Left lung (tissue), 14 donors: ENCODE measurements at places on chromosomes 1 and 21. TPM values are rescaled to one million over a fixed set of nuclear protein-coding genes. Genes with fewer than 3 reads are reported as not detected.

Gene OR6K3
- total RNA-seq = not detected

Gene SELENBP1
- total RNA-seq = 131 TPM

Gene SPRR3
- total RNA-seq = not detected

Gene CRYAA
- not detected for total RNA-seq

Gene TNFAIP8L2
- 7.1 TPM for total RNA-seq

Gene OR2T33
- total RNA-seq = not detected

- no peaks in the 10 kb centered on the region for H3K27me3 ChIP-seq
- no peak for DNase-seq
These were observed 37.6 kb upstream of the SAMSN1 start for GRCh38 chr21:14583629-14584255.

DNA sequence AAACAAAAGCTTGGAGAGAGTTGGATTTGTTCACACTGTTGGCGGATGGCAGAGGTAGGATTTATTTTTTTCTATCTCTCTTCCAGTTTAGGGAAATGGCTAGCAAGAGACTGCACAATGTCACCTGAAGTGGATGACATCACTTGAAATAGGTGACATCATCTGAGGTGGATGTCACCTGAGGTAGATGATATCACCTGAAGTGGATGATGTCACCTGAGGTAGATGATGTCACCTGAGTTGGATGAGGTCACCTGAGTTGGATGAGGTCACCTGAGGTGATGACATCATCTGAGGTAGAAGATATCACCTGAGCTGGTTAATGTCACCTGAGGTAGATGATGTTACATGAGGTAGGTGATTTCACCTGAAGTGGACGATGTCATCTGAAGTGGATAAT lies 413.4 kb downstream of the DSCAM start:
- H3K36me3 ChIP-seq = no peaks in the 10 kb centered on the region
- no peaks in the 10 kb centered on the region for H3K27me3 ChIP-seq

DNA sequence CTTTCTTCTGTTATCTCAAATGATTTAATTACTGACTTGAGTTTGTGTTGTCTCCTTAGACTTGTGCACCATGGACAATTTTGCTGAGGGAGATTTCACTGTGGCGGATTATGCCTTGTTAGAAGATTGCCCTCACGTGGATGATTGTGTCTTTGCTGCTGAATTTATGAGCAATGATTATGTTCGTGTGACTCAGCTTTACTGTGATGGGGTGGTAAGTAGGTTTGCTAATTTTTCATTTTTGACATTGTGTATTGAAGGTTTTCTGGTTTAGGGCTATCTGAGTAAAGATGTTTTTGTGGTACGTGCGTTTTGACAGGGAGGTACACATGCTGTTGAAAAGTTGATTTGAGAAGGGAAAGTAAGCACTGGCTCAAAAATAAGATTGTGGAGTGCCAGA lies 14.1 kb downstream of the TTC3 start:
- H3K36me3 ChIP-seq = no peaks in the 10 kb centered on the region
- H3K4me1 ChIP-seq = peaks cover 7% of the 10 kb centered on the region
- H3K4me3 ChIP-seq = no peak overlapping the region
- no peak for DNase-seq
- H3K27ac ChIP-seq = no peak overlapping the region

DNA sequence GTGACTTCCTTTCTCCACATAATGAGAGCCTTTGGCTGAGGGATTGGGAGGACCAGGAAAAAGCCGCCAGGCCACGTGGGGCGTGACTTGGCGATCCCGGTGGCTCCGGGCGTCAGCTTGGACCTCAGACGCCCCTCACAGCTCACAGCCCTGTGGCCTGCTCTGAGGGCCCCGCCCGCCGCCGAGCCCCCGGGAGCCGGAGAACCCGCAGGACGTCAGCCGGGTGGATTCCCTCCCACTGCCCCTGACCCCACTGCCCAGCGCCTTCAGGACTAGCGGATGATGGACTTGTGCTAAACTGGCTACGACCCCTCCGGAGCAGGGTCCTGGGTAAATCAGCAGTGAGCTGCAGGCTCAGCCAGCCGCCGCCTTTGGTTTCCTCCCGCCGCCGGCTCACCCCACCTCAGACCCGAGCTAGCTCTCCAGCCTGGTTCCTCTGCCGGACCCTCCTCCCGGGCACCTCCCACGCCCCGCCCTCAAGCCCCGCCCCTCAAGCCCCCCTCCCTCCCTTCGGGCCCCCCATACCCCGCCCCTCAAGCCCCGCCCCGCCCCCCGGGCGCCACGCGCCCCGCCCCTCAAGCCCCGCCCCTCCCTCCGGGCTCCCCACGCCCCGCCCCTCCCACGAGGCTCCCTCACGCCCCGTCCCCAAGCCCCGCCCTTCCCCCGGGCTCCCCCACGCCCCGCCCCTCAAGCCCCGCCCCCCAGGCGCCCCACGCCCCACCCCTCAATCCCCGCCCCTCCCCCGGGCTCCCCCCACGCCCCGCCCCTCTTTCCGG lies 10.0 kb upstream of the FAAP20 start:
- peak; percentile 93 for DNase-seq
- peak overlapping the region; percentile 55 for H3K4me3 ChIP-seq
- H3K36me3 ChIP-seq = no peaks in the 10 kb centered on the region
- H3K4me1 ChIP-seq = peaks cover 24% of the 10 kb centered on the region
- H3K27me3 ChIP-seq = no peaks in the 10 kb centered on the region
- peak overlapping the region; percentile 78 for H3K27ac ChIP-seq

DNA sequence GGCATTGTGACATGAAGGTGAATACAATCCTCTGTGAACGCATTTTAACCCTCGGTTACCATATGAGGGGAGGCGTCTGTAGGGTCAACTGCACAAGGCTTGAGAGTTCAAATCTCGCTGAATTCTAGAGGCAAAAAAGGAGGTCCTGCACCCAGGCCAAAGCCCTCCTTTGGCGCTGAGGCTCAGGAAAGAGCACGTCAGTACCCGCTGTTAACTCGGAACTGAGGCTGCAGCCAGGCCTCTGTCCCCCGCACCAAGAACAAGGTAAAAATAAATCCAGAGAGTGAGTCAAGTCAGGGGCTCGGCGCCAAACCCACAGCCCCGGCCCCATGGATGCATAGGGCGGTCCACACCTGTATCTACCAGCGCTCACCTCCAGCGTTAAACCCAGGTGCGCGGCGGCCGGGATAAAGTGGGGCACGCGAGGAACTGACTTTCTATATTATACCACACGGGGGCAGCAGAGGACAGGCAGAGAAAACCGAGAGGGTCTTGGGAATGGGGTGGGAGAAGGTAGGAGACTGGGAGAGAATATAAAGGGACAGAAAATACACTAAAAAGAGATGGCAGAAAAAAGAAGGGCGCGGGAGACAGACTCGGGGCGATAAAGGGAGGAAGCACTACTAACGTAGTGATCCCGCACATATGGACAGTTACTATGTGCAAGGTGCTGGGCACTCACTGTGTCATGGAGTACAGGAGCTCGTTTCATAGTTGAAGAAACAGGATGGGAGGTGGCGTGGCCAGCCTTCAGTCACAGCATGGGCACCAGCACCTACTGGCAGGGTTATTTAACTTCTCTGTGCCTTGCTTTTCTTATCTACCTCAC lies 54.9 kb downstream of the DMRTA2 start:
- DNase-seq = peak; percentile 53
- no peak overlapping the region for H3K27ac ChIP-seq
- H3K36me3 ChIP-seq = no peaks in the 10 kb centered on the region
- H3K27me3 ChIP-seq = peaks cover 6% of the 10 kb centered on the region
- no peak overlapping the region for H3K4me3 ChIP-seq

DNA sequence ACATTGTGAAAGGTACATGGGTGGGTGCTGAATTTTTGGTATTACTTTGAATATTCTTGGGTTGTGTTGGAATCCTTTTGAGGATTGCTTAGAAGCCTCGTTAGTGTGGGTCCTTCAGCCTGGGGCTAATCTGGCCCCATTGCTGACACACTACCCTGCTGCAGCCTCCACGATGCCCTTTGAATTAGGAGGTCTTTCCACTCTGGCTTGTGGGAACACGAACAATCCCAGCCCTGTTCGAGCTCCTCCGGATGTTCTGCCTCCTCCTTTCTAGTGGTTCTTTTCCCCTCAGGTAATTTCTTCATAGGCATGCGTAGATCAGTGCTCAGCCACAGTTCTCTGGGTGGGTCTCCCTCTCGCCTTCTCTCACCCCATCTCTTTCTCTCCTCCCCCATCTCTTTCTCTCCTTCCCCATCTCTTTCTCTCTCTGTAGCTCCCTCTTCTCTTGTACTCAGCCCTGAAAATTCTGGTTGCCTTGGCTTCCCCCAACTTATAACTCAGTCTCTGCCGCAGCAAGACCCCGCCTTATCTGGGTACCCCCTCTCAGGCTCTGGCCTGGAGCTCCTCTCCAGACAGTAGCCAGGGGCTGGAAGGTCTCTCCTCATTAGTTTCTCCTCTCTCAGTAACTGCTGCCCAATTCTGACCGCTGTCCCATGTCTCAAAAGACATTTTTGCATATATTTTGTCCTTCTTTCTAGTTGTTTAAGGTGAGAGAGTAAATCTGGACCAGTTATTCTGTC lies 46.0 kb upstream of the SLC19A1 start:
- no peak overlapping the region for H3K27ac ChIP-seq
- H3K27me3 ChIP-seq = peaks cover 44% of the 10 kb centered on the region
- no peak for DNase-seq
- no peak overlapping the region for H3K4me3 ChIP-seq
- peaks cover 21% of the 10 kb centered on the region for H3K4me1 ChIP-seq

- no peaks in the 10 kb centered on the region for H3K36me3 ChIP-seq
- H3K4me1 ChIP-seq = peaks cover 4% of the 10 kb centered on the region
- DNase-seq = no peak
- no peak overlapping the region for H3K27ac ChIP-seq
- no peaks in the 10 kb centered on the region for H3K27me3 ChIP-seq
These were observed 181.1 kb downstream of the TGFB2 start for GRCh38 chr1:218526198-218526580.

GRCh38 chr1:158951956-158952355 lies 20.6 kb downstream of the PYHIN1 start:
- H3K4me3 ChIP-seq = no peak overlapping the region
- no peaks in the 10 kb centered on the region for H3K27me3 ChIP-seq
- H3K4me1 ChIP-seq = no peaks in the 10 kb centered on the region
- DNase-seq = no peak
- H3K36me3 ChIP-seq = no peaks in the 10 kb centered on the region

DNA sequence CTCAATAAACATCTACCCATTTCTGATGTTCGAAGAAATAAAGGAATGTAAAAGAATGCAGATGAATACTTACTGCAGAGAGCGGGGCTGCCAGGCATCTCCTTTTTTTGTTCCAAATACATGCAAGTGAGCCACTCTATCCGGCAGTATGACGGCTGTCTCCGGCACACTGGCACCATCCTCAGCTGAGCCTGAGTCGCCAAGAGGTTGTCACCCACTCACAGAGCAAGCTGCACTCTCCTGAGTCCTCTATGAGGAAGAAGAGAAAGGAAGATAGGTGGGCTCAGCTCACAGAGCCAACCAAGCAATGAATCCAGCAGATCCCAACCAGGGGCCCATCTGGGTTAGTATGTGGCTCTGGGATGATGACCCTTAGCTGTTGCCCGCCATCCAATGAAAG lies 65.3 kb downstream of the CD46 start:
- DNase-seq = no peak
- no peak overlapping the region for H3K4me3 ChIP-seq
- H3K4me1 ChIP-seq = peaks cover 19% of the 10 kb centered on the region
- no peaks in the 10 kb centered on the region for H3K36me3 ChIP-seq
- no peaks in the 10 kb centered on the region for H3K27me3 ChIP-seq
- peak overlapping the region; percentile 10 for H3K27ac ChIP-seq

GRCh38 chr1:91699339-91699974 lies 186.5 kb downstream of the TGFBR3 start:
- DNase-seq = no peak
- H3K4me3 ChIP-seq = no peak overlapping the region
- peaks cover 12% of the 10 kb centered on the region for H3K4me1 ChIP-seq
- H3K27ac ChIP-seq = peak overlapping the region; percentile 48
- H3K27me3 ChIP-seq = no peaks in the 10 kb centered on the region

DNA sequence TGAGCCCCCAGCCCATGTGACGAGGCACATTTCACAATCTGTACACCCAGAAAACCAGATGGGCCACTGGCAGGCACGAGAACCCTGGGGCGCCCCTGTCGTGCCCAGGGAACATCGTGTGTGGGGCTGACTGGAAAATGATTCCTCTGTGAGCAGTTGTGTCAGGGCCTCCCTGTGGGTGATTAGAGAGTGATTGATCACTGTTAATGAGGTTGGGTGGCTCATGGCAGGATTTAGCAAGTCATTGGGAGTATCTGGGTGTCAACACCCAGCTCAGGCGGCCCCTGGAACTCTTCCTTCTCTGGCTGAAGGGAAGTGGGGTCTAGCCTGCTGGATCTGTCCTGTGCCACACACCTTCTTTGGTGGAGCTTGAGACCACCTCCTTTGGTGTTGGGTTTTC lies 5.7 kb downstream of the GRHL3 start:
- no peak overlapping the region for H3K27ac ChIP-seq
- peaks cover 11% of the 10 kb centered on the region for H3K27me3 ChIP-seq
- no peak for DNase-seq
- no peaks in the 10 kb centered on the region for H3K36me3 ChIP-seq
- H3K4me1 ChIP-seq = peaks cover 19% of the 10 kb centered on the region
- no peak overlapping the region for H3K4me3 ChIP-seq

- no peaks in the 10 kb centered on the region for H3K27me3 ChIP-seq
- no peaks in the 10 kb centered on the region for H3K4me1 ChIP-seq
These were observed 2.0 kb upstream of the PERM1 start for GRCh38 chr1:983798-984475.

- H3K36me3 ChIP-seq = no peaks in the 10 kb centered on the region
- DNase-seq = no peak
- peaks cover 5% of the 10 kb centered on the region for H3K4me1 ChIP-seq
- no peak overlapping the region for H3K4me3 ChIP-seq
- H3K27ac ChIP-seq = no peak overlapping the region
- H3K27me3 ChIP-seq = peaks cover 20% of the 10 kb centered on the region
These were observed 13.6 kb downstream of the PPFIA4 start for GRCh38 chr1:203039609-203040512.

DNA sequence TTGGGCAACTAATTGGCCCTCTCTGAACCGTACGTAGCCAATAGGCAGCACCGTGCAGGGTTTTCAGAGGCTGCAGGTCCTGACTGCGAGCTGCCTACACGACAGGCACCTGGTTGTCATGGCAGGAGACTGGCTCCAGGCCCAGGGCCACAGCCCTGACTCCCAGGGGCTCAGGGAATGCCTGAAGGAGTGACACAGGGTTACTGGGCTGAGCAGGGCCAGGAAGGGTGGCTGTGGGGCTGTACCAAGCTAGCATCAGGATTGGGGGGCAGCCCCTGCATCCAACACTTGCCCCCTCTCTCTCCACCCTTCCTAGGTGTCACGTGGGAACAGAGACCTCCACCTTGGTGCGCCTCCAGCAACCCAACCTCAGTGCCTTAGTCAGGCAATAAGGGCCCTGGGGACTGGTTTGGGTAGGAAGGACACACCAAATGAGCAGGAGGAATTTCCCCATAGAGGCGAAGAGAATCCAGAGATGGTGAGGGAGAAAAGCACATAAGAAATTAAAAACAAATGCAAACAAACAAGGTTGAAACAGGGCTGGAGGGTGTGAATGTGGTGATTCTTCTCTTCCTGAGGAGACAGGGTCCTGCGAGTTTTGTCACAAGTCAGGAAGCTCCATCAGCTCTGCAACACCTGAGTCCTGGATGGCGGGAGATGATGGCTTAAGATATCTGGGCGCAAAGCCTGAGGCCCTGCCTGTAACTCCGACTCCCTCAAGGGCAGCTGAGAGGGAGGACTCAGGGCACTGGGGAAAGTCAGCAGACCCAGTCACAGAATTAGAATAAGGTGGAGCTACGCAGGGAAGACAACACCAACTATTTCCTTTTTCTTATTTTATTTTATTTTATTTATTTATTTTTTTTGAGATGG lies 19.7 kb upstream of the RNU1-4 start:
- H3K36me3 ChIP-seq = no peaks in the 10 kb centered on the region
- no peak overlapping the region for H3K27ac ChIP-seq
- peaks cover 54% of the 10 kb centered on the region for H3K27me3 ChIP-seq
